ENCODE measurements at places on chromosomes 2 and 18.

DNA sequence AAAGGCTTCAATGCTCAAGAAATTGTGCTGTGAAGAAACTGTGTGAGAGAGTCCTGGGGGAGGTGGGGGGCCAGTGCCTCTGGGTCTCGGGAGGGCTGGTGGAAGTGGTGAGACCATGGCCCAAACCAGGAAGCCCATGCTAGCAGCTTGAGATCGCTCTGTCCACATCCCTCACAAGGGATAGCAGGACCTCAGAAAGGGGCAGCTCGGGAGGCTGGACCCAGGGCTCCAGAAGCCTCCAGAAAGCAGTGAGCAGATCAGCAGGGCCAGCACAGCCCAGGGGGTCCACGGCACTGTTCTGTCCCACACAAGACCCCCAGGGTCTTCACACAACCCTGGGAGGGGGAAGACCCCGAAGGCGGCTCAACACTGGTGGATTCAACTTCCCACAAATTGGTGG, 24.1 kb downstream of the ST8SIA5 start:
- no peak for DNase-seq

GRCh38 chr18:59661891-59662701, 35.1 kb downstream of the CCBE1 start:
- no peak for DNase-seq

DNA sequence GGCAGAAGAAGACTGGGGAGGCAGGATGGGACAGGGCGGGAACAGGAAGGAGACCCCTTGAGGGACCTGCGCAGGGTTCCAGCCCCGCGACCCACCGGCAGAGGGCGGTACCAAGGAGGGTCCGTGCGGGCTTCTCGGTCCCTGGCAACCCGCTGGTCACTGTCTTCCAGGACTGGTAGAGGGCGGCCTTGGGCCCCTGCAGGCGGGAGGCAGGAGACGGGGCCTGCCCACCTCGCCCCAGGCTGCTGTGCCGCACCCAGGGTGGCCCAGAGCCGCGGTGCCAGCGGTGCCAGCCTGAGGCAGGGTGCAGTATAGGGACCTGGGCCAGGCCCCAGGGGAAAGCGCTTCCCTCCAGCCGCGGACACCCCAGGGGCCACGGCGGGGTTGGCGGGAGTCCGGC, 34.5 kb downstream of the NEURL3 start:
- DNase-seq, result no peak

GRCh38 chr2:127308586-127309138, 14.7 kb upstream of the ERCC3 start:
- no peak for DNase-seq

- no peak for DNase-seq
Measured at GRCh38 chr2:54569745-54570301, 113.7 kb downstream of the SPTBN1 start.

GRCh38 chr2:210964141-210964764, 407.9 kb downstream of the CPS1 start:
- DNase-seq, result no peak

DNA sequence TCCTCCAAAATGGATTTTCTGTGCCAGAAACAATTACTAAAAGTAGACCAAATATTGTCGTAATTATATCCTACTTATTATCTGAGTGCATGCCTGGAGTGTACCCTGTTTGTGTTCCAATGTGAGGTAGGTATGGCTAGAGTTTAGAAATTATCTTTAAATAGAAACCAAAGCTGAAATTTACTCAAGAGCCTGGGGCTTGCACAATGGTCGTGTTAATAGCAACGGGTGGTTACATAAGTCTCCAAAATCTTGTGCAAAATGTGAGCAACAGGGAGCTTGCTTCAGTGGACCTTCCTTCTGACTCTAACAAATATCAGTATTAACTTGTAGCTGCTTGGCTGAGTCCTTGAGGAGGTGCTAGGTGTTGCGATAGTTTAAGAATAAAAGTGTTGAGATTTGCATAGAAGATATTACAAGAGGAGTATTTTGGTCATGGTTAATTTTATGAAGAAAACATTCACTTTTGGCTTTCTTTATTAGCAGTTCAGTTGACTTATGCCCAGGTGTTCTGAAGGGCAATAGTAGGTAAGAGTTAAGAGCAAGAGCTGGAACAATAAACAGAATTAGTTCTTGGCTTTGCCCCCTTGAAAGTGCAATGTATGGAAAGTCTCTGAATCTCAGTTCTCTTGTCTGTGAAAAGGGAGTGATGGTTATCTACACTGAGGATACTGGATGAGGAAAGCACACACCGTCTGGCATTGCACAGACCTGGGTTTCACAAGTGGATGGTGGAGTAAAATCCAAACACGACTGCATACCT, 4.6 kb downstream of the CXCR4 start:
- no peak for DNase-seq

DNA sequence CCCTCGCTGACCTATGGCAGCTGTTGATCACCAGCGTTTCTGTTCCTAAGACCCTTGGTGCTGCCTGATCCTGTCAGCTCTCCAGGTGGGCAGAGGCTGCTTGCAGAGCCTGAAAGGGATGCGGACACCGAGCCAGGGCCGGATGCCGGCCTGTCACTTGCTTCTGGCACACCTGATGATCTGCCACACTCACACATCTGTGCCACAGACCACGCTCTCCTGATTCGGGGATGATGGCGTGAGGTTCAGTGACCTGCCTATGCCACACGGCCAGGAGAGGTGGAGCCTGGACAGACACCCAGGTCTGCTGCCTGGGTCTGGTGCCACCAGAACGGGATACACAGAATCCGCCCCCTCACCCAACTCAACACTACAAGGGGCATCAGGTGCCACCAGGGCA, 129.4 kb upstream of the GLI2 start:
- DNase-seq, result no peak

DNA sequence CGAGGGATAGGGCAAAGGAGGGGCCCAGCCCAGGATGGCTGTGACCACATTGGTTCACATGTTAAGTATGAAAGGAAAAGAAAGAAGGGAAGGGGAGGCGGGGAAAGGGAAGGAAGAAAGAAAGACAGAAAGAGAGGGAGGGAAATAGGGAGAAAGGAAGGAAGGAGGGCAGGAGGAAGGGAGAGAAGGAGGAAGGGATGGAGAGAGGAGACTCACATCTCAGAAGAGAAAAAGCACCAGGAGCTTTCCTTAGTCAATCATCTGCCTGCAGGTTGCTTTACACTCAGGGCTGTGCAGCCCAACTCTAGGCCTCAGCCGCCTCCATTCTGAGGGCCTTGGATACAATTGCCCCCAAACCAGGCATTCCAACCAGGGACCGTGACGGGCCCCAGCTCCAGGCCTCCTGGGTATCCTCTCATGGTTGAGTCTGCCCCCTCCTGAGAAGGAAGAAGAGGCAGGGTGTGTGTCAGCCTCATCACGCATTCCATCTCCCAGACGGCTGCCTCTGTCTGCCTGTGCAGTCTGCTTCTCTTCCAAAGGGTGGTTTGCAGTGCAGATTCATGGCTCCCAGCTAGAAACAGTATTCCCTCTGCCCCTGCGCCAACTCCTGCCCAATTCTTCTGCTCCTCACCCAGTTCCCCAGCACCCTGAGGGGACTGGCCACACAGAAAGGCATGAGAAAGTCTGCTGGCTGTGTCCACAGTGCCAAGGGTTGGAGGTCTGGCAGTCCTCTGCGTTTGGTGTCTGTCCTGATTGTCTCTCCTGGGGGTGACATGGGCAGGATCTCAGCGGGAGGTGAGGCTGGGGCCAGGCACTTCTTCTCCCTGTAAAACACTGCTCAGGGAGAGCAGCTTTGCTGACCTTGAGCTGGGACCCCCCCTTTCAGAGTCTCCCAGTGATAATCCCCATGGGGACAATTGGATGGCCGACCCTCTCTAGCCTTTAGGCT, 163.3 kb downstream of the SMAD7 start:
- no peak for DNase-seq

- DNase-seq, result no peak
Measured at GRCh38 chr2:190415794-190416775, 7.9 kb downstream of the MFSD6 start.

DNA sequence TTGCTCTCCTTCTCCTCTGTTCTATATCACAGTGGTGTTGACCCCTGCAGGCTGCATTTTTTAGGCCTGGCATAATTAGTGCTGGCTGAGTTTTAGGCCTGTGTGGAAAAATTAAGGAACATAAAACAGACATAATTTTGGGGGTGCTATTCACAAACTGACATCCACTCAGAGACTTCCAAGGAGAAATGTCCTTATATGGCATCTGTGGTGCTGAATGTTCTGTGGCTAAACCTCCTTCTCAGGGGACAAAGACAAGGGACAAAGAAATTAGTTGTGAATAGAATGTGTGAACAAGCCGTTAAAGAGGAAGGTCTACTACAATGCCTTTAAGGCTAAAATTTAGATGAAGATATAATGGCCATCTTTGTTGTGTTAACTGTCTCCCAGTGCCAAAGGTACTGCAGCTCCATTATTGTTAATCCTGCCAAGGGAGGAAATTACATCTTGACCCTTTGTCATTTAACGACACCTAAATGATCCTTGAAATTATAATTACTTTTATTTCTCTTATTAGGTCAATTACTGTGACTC, 870.0 kb upstream of the CHAC2 start:
- no peak for DNase-seq

DNA sequence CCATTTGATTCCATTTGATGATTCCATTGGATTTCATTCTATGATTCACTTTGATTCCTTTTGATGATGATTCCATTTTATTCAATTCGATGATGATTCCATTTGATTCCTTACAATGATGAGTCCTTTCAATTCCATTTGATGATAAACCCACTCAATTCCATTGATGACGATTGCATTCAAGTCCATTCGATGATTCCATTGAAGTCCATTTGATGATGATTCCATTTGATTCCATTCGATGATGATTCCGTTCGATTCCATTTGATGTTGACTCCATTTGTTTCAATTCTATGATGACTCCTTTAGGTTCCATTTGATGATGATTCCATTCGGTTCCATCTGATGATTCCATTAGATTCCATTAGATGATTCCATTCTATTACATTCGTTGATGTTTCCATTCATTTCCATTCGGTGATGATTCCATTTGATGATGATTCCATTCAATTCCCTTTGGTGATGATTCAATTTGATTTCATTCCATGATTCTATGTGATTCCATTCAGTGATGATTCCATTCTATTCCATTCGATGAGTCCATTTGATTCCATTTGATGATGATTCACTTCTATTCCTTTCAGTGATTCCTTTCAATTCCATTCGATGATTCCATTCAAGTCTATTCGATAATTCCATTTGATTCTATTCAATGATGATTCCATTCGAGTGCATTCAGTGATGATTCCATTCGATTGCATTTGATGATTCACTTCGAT, 1106.0 kb downstream of the RPIA start:
- no peak for DNase-seq

Data from DMS79 treated with DMSO at 0.1 percent for 48 hours (cell line).